Inflammatory macrophage treated with lipopolysaccharide for 4 hours (primary cell): ENCODE measurements at places on chromosomes 5 and 9.
A peak's percentile ranks its signal among the peaks of the same experiment; 100 is the strongest.

DNA sequence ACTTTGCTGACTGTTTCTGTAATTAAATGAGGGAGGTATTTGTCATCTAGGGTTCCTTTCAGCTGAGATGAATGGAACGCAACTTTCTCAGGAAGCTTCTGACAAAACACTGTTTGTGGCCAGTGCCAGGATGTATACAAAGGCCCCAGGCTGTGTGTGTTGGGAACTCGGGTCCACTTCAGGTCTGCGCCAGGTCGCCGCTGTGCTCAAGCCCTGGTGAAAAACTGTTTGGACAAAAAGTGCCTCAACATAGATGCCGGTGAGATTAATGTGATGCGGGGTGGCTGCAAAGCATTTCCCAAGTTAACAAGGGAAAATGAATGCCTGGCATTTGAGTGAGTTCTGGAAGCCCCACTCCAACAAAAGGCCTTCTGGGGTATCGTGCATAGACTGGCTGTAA, 156.4 kb downstream of the GABBR2 start:
- no peak for DNase-seq

DNA sequence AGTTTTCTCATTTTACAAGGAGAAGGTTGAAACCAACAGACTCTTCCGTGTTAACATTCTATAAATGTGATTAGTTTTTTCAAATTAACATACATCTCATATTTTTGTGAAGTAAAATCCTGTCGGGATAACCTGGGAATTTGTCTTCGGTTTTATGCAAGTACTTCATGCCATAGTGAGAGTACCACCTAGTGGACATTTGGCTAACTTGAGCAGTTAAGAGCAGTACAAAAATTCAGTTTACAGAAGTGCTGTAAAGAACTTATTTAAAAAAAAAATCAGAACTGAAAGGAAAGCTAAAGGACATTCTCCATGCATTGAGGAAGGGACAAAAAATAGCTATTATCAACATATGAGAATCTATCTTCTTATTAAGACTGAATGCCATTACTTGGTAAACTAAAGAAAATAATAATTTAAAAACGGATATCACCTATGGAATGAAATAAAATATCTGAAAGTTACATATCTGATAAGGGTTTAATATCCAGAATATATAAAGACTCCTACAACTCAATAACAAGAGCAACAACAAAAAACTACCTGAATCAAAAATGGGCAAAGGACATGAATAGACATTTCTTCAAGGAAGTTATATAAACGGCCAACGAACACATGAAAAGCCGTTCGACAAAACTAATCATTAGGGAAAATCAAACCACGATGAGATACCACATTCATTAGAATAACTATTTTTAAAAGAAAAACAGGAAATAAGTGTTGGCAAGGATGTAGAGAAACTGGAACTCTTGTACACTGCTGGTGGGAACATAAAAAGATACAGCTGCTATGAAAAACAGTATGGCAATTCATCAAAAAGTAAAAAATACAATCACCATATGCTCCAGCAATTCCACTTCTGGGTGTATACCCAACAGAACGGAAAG, 117.0 kb upstream of the GNA14 start:
- peak; percentile 56 for DNase-seq

- DNase-seq = no peak
These were observed 68.8 kb downstream of the C9orf50 start for GRCh38 chr9:129552064-129552463.

GRCh38 chr5:151589878-151590570, 1.1 kb downstream of the FAT2 start:
- peak; percentile 83 for DNase-seq

GRCh38 chr5:57028161-57028560, 76.2 kb upstream of the MIER3 start:
- DNase-seq = no peak

GRCh38 chr5:125446986-125447385, 700.5 kb upstream of the ZNF608 start:
- no peak for DNase-seq

DNA sequence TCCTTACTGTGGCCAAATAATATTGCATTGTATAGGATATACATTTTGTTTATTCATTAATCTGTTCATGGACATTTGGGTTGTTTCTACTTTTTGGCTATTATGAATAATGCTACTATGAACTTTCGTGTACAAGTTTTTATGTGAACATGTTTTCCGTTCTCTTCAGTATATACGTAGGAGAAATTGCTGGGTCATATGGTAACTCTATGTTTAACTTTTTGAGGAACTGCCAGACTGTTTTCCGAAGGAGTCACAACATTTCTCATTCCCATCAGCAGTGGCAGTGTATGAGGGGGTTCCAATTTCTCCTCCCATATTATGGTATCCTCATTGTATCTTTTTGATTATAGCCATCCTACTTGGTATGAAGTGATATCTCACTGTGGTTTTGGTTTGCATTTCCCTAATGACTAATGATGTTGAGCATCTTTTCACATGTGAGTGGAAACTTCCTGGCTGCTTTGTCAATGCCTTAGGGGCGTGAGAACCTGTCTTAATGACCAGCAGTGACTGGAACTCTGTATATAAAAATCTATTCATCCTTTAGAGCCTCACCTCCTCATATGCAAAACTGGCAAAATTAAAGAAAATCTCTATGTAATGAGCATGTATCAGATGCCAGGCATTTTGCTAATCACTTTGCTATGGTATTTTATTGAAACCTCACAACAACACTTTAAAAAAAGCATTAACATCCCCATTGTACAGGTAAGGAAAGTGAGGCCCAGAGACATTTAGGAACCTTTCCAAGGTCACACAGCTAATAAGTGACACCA, 47.8 kb upstream of the TGFBR1 start:
- peak; percentile 87 for DNase-seq

GRCh38 chr5:132411304-132412013, 41.9 kb downstream of the SLC22A5 start:
- no peak for DNase-seq

DNA sequence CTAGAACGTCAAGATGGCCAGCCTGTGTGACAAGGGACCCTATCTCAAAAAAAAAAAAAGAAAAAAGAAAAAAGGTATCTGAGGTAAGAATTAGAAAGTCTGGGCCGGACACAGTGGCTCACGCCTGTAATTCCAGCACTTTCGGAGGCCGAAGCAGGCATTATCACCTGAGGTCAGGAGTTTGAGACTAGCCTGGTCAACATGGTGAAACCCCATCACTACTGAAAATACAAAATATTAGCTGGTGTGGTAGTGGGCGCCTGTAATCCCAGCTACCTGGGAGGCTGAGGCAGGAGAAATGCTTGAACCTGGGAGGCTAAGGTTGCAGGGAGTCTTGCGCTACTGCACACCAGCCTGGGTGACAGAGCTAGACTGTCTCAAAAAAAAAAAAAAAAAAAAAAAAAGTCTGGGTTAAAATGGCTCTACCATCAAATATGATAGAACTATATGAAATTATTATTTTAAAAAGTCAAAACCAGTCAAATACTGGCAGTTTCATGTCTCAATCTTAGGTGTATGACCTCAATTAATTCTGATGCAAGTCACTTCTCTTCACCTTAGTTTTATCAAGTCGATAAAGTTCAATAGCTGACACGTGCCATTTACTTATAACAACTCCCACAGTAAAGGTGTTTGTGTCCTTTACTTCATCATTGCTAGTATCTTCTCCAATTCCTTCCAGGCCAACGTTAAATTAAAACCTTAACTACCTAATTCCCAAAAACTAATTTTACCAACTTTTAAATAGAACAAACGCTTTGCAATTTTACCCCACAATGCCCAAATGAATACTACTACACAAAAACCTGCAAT, 1.1 kb downstream of the RPS23 start:
- no peak for DNase-seq

DNA sequence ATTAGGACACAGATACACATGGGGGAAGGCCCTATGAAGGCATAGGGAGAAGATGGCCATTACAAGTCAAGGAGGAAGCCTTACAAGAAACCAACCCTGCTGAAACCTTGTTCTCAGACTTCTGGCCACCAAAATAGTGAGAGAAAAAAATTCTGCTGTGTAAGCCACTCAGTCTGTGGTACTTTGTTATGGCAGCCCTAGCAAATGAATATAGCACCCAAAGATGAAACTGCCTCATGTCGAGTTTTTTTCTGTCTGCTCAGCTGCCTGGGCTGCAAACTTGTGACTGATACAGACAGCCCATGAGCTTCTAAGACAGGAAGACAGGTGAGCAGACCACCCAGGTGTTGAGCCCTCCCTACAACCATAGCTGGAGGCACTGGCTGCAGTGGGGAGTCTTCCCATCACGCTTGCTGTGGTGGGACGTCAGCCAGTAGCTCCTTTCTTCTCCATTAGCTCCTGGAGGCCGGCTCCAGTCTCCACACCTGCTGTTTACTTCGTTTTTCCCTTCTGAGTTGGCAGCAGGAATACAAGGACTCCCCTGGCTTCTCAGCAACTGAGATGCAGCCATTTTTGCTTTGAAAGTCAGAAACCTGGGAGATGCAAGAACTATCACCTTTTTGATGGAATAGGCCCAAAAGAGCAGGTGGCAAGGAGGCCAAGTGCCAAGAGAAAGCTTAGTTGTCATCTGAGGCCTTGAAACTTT, 164.9 kb downstream of the SEMA6A start:
- no peak for DNase-seq

GRCh38 chr5:96220610-96221390, 212.2 kb downstream of the PCSK1 start:
- peak; percentile 22 for DNase-seq

- peak; percentile 67 for DNase-seq
These were observed 55.4 kb upstream of the PPARGC1B start for GRCh38 chr5:149674686-149675085.

- no peak for DNase-seq
These were observed 48.9 kb downstream of the SLC12A2 start for GRCh38 chr5:128132499-128132898.

DNA sequence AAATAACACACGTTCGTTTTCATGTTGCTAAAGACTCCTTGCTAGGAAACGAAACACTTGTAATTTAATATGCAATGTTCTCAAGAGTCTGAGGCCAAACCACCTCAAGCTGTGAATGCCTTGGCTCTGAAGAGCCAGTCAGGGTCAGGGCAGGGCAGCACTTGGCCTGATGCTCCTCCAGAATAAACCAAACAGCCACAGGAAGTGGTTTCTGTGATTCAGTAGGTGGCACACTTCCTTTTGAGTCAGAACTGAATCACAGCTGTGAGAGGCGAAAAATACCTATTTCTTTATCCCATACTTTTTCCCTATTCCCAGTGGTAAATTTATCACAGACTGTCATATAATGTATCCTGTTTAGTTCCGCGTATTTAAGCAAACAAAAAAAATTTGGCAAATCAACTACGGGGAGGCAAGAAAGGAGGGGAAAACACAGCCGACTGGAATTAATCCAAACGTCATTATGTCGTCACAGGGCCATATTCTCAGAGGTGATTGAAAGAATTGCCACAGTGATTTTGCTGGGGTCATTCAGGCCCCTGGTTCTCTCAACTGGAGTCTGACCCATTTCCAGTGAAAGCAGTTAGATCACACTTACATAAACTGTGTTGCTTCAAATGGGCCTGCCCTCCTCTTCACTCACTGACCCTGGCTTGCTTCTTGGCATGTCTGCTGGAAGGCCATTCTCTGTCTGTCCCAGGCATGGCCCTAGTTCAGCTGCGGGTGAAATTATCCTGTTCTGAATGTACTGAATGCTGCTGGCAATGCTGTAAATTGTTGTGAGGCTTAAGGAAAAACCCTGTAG, 71.2 kb downstream of the ARRDC3 start:
- DNase-seq = peak; percentile 94

DNA sequence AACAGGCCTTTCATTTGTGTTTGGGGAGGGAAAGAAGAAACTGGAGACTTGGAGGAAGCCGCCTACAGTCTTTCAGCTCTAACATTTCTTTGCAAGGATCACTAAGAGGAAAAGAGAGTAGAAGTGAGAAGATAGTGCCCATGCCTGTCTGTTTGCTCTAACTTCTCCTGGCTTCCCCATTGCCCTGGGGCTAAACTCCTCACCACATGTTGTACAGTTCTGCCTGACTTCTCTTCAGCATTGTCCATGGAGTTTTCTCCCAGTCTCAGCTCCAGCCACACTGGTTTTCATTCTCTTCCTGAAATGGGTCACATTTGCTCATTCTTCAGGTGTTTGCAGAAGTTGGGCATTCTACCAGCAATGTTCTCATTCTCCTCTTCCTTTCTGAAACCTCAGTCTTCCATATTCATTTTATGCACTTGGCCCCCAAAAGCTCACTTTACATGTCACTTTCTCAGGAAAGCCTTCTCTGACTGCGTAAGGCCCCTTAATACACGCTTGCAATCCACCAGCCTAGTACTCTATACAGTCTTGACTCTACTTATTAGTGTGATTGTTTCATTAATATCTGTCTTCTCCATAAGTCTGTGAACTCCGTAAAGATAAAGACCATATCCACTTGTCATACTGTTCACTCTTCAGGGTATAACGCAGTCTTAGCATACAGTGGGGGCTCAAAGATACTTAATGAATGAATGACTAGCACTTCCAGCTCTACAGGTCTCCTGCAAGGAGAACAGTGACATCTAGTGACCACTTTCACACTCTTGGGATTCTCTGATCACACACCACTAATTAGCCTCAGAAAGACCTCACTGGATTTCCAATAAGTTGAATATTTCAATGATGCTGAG, 40.2 kb upstream of the TRIM32 start:
- peak; percentile 11 for DNase-seq

- DNase-seq = no peak
These were observed 82.5 kb upstream of the UBTD2 start for GRCh38 chr5:172365948-172366608.

DNA sequence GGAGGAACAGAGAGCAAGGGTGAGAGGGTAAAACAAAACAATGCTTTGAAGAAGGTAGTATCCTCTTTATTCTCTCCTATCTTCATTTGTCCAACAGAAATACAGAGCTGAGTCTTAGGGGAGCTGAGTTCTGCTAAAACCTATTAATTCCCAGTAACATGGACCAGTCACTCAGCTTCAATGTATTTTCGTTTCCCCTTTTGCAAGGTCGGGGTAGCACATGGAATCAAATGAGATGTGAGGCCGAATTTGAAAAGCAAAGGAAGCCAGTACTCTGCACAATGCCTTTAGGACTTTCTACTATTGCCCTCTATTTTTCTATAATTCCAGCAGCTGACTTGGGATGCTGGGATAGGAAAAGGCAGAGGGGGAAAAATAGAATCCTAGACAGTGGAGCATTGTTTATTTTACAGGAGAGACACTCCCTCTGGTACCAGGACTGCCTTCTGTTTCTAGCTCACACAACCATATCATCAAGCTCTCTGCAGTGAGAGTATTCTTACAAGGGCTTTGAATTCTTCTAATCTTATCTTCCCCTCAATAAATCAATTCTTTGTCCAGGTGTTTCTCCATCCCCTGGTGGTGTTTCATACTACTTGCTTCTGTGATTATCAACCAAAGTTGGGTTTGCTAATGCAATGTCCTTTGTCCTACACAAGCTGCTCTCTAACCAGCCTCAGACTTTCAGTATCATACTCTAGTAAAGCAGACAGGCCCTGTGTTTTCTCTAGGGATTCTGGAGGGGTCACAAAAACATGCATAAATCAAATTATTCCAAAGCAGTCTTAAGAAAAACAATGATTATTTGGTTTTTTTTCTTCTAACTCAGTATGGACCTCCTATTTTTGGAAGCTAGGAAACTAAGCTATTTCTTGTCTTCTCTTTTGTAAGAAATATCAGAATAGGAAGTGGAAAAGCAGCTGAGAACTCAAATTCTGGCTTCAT, 341.5 kb downstream of the OSTF1 start:
- DNase-seq = no peak
